Hematopoietic multipotent progenitor cell treated with erythropoietin and hydrocortisone succinate and interleukin-3 and kit ligand, for 6 days (in vitro differentiated cells): ENCODE measurements at places on chromosomes 7 and 10.

DNA sequence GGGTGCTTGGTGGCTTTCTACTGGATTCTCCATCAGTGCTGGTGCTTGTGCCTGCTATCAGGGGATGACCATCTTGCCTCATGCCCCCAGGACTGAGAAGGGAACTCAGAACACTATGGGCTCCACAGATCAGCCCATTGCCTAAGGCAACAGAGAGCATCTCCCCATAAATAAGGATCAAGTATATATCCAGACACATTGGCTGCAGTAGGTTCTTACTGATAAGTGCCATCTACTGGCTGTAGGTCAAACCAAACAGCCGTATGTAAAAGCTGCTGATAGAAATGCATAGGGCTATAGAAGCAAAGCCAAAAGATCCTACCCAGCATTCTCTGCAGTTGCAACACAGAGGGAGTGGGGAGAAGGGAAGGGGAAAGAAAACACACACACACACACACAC is 153.7 kb downstream of the CDK14 start:
- DNase-seq = peak; percentile 61

DNA sequence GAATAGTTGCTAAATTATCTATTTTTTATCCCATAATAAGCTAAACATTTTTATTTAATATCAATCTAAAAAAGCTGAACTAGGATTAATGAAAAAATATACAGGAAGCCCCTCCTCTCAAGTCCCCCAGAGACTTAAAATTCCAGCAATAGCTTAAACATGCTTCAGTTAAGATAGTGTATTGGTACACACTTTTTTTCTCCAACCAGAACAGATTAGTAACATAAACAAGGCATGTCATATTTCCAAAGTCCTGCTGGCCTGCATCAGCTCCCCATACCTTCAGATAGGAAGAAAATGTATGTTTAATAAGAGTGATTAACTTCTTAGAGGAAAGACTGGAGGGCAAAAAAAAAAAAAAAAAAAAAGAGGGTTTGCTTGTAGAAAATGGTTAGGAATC is 7.1 kb downstream of the TBX20 start:
- DNase-seq = no peak

- peak; percentile 73 for DNase-seq
These were observed 1.1 kb downstream of the WASL start for GRCh38 chr7:123747620-123748141.

DNA sequence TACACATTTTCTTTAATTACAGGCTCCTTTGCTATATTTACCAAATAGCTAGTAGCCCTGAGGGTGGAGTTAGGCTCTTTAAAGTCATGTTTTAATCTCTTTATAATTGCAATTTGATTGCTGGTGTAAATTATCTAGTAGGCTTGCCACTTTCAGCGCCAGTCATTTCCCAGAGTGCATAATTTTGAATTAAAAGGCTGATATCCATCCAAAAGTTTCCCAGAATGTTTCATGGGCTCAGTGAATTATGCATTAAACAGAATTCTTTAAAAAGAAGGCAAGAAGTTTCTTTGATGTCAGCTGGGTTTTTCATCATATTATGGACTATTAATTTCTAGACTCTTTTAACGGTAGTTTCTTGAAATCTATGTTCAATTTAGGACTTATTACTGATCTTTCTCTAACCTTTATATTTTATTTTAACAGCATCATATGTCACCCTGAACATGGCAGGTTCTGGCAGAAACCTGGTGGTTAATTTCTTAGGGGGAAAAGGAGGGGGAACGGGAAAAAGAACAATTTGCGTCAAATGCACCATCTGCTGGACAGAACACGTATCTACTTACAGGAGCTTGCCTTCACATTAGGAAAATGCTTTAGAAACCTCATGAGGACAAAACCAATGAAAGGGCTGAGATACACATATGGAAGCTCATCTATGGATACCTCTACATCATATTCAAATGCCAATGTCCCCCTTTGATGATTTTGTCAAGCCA is 171.1 kb downstream of the GRM3 start:
- peak; percentile 15 for DNase-seq

GRCh38 chr10:128050936-128051335 is 75.3 kb downstream of the MKI67 start:
- DNase-seq = peak; percentile 62

DNA sequence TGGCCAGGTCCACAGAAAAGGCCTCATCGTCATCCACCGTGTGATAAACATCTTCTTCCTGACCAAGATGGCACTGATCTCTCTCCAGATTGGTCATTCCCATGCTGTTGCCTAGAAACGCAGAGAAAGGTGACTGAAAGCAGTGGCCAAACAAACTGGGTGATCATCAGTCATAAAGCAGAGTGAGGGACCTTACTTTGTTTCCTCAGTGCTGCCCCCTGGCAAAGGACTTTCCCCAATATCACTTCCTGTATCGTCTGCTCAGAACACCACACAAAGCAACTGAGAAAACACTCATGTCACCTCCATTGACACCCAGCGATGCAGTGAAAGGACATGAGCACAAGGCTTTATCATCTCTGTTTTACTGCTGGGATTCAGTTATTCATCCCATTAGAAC is 40.0 kb upstream of the TM9SF3 start:
- DNase-seq = peak; percentile 62

DNA sequence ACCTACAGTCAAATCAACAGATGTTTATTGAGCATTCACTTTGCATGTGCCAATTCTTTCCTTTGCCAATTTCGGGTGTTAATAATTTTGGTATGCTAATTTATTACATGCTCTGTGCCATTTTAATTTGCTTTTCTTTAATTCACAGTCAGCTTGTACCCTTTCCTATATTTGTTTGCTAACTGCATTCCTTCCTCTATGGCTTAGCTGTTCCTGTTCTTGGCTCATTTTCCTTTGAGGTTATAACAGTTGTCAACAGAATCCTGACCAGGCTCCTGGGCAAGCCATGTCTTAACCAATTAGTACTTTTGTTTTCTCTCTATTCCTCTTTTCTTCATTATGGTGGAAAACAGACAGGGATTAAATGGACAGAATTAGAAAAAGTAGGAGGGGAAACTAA is 73.6 kb upstream of the RPA3 start:
- no peak for DNase-seq
